GM12878 (cell line): ENCODE measurements at places on chromosomes 3 and 15.

DNA sequence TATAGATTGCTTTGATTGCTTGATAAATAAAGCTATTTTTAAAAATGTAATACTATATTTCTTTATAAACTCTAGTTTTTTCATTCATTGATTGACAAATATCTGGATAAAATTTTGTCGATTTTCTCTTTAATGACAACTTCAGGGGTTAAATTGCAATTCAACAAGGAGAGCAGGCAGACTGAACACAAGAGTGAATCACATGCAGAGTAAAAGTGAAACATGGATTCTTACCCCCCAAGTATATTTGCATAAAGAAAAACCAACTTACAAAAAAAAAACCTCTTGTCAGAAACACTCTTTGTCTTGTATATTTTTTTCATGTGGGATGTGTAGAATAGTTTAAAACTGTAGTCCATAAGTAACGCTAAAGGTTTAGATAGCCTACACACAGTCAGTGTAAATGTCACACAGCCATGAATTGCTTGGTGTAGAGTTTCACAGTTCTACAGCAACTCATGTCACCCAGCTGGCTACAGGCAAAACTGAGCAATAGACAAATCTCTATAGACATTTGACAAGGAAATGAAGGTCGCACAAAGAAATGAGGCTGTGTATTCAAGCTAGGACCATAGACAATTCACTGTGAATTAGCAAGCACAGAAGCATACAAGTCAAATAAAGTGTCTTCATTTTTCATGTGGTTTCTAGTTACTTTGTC is 141.6 kb downstream of the THRB start:
- DNase-seq, result no peak

GRCh38 chr15:66144978-66145725 is 108.4 kb downstream of the MEGF11 start:
- DNase-seq, result no peak

GRCh38 chr3:4355401-4356219 is 52.4 kb downstream of the SETMAR start:
- no peak for DNase-seq

DNA sequence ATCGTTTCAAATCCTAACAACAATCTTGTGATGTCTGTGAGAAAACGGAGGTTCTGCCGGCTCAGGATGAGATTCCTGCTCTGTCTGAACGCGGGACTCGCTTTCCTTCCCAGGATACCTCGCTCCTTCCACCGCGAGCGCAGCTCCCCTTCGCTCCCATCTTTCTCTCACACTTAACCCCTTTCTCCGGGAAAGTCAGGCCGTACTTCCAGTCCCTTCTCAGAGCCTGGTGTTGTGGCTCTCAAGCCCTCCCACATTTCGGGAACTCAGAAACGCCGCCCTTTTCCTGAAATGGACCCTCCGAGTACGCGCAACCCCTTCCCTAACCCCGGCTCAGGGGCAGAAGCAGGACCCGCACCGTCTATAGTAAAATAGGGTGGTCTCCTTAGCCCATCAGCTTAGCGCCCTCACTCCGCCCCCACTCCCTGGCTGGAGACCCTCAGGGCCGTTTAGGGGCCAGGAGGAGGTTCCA is 378 bp upstream of the FEM1B start:
- DNase-seq, result no peak

GRCh38 chr15:81754078-81754477 is 291.7 kb downstream of the MEX3B start:
- DNase-seq, result no peak

DNA sequence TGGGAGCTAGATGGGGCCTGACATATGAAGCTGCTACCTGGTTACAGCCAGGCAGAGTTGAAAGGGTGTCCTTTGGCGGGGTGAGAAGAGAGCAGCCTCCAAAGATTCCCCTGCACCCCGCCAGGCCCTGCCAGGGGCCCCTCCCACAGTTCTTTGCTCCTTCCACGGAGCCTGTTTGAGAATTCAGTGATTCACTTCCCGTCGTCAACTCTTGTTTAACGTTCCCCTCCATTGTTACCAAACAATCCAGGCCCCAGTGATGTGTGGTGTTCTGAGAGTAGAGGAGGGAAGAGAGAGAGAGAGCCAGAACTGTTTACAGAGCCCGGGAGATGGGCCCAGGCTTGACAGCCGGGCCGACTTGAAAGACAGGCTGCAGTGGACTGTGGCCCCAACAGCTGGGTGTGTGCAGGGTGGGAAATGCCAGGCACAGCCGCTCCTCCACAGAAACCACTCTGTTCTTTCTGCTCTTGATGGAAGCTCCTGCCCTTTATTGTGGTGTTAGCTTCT is 81.5 kb downstream of the SMAD3 start:
- DNase-seq, result no peak

- DNase-seq, result no peak
Observed at GRCh38 chr3:127960421-127960965, 45.5 kb downstream of the KBTBD12 start.

GRCh38 chr3:29463304-29463703 is 182.4 kb downstream of the RBMS3 start:
- no peak for DNase-seq

GRCh38 chr3:173249457-173249856 is 108.4 kb upstream of the SPATA16 start:
- no peak for DNase-seq

DNA sequence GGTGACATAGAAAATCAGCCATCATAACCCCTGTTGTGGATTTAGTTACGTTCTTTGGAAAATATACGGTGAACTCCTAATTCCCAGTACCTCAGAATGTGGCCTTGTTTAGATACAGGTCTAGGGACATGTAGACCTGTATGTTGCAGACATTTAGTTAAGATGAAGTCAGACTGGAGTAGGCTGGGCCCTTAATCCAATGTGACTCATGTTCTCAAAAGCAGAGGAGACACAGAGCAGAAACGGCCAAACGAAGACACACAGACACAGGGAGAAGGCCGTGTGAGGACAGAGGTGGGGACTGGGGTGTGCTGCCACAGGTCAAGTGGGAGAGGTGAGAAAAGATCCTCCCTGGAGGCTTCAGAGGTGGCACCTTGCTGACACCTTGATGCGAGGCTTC is 119.0 kb upstream of the PROK2 start:
- no peak for DNase-seq

GRCh38 chr15:69548395-69549180 is 96.0 kb downstream of the RPLP1 start:
- no peak for DNase-seq

GRCh38 chr15:57196865-57197264 is 179.4 kb upstream of the CGNL1 start:
- no peak for DNase-seq

GRCh38 chr3:13550423-13550690 is 1.4 kb downstream of the FBLN2 start:
- no peak for DNase-seq

DNA sequence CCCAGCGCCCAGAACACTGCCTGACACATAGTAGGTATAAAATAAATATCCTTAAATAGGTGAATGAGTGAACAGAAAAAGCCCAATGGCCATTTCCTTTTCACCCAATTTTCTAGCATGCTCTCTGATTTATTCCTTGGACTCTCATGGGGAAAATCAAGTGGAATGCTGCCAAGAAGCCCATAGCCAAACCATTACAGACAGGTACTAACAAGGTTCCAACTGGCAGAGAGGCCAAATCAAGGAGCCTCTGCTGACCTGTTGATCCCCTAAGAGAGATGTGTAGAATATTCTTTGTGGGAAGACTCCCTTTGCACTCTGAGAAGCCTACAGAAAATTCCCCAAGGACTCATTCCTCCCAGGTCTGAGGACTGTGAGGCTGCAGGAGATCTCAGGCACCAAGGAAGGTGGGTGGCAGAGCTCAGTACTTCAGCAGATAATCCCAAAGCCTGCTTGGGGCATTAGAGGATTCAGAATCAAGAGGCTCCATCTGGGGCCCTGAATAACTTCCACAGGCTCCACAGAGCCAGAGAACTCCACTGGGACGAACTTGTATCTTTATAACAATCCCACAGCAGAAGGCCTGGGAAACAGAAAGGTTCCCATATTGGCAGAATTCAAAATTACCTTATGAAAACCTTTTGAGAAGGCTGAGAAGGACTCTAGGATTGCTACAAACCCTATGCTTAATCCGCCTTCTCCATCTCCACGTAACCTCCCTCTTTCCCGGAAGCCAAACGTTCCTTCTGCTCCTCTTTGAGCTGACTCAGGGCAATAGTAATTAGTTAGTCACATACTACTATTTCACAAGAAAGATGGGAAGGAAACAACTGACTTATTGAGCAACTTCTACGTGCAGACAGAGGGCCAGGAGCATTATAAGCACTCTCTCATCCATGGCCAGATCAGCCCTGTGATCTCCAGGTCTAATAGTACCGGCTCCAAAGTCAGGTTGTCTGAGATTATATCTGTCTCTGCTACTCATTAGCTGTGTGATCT is 34.5 kb downstream of the PRICKLE2 start:
- no peak for DNase-seq

DNA sequence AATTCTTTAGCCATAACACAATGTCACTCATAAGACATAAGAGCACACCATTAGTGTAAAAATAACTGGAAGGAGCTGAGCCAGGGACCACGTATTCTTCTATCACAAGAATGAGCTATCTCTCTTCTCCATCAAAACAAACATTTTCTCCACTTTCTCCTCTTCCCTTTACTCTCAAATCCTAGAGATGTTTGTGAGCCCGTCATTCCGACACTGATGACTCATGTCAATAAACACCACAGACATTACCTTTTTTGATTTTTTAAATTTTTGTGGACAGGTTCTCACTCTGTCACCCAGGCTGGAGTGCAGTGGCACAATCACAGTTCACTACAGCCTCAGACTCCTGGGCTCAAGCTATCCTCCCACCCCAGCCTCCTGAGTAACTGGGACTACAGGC is 86.6 kb downstream of the MEX3B start:
- no peak for DNase-seq

- no peak for DNase-seq
Observed at GRCh38 chr15:70257573-70258248, 160.0 kb upstream of the TLE3 start.

GRCh38 chr3:115512565-115513415 is 110.5 kb upstream of the GAP43 start:
- no peak for DNase-seq

GRCh38 chr3:179973931-179974361 is 62.8 kb downstream of the PEX5L start:
- no peak for DNase-seq
